Effector memory CD4-positive, alpha-beta T cell (primary cell): ENCODE measurements at places on chromosomes 12 and 14.

DNA sequence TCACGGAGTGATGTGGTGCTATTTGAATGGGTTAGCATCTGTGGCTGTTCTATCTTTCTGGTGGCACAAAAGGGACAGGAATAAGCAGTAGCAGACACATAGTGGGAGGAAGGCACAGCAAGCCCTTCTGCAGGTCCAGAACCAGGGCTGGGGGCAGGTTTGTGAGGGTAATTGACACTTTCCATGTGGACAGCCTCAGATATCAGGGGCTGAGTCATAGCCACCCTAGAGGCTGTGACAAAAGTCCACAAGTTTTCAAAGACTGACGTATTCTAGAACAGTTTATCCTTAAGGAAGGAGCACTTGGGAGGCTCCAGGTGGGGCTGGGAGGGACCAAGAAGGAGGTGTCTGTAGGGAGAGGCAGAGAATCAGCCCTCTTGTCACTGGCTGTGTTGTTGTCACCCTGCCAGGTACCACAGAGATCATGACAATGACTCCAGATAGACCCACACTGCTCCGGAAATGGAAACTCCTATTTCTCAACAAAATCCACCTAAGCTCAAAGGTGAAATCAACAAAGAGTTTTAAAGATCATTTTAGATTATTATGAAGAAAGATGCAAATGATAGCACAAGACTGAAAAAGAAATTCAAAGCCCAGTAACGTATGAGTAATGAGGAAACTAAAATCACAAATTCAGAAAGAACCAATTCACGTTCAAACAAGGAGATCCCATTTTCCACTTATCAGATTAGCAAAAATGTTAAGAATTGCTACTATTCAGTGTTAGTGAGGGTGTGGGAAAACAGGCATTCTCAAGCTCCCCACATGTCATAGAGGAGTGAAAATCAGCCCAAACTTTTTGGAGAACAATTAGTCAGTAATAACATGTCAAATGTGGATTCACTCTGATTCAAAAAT, 48.3 kb downstream of the NFKBIA start:
- DNase-seq, result no peak

GRCh38 chr12:84542289-84542688, 370.3 kb downstream of the SLC6A15 start:
- DNase-seq, result no peak

DNA sequence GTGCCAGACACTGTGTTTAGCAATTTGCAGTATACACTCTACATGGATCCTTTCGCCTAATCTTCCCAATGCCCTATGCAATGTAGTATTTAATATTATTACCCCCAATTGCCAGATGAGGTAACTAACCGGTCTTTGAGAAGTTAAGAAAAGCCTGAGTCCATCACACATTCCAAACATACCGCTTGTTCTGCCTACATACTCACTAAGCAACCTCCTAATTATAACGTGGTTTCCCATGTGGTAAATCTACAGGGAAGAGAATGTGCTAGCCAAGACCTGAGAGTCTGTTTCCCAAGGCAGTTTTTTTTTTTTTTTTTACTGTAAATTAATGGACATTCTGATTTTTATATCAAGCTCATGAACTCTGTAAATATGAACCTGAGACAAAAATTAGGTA, 37.2 kb downstream of the ATP2B1 start:
- DNase-seq, result no peak

DNA sequence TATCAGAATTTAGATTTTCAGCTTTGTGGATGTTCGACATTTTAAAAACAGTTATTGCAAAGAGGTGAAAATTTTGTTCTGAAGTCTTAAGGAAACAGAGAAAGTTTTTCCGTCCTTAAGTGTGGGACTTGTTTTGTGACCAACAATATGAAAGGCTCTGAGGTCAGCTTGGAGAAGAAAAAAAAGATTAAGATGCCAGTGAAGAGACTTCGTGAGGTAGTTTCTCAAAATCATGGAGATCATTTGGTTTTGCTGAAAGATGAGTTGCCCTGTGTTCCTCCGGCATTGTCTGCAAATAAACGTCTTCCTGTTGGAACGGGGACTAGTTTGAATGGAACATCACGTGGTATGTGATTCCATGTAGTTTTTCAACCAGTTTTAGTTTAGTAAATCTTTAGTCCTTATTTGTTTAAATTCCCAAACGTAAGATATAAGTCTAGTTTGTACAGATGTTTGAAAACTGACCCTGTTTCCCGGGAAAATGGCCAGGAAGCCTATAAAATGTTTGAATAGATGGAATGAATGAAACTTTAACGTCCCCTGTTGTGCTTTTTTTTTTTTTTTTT, 682 bp downstream of the KIAA0586 start:
- DNase-seq, result no peak

GRCh38 chr14:32571995-32572866, 243.1 kb downstream of the AKAP6 start:
- no peak for DNase-seq

- DNase-seq, result no peak
Measured at GRCh38 chr14:77076113-77076631, 21.9 kb upstream of the CIPC start.

GRCh38 chr12:16361142-16361783, 13.8 kb downstream of the MGST1 start:
- no peak for DNase-seq

DNA sequence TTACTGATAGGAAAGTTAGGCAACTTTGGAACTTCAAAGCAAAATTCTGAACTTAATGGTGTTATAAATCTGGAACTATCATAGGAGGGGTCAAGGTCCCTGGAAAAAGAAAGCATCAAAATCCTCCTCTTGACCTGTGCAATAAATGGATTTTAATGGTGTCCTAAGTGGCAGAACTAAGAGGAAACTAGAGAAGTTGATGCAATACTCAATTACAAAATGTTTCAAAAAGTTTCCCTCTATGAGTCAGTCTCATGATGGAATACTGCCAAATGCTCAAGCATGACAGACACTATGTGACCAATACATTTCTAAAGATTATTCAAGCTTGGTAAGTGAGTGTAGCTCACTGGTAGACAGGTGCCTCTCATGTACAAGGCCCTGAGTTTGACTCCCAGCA, 47.7 kb upstream of the ERGIC2 start:
- no peak for DNase-seq

DNA sequence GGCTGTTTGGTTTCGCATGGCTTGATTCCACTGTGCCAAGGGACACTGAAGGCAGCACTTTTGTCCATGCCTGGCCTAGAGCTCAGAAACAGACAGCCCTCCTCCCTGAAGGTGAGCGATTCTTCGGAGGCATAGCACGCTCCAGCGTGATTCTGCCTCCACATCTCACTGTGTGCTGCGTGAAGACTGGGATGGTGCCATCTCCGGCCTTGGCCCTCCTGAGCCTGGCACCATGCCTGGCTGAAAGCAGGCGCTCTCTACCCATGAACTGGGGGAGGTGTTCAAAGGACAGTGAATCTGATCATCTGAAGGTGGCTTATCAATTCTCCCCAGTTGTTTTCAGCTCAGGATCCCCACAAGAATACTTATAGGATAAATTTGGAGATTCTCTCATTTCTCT, 187.4 kb downstream of the TTC7B start:
- no peak for DNase-seq

DNA sequence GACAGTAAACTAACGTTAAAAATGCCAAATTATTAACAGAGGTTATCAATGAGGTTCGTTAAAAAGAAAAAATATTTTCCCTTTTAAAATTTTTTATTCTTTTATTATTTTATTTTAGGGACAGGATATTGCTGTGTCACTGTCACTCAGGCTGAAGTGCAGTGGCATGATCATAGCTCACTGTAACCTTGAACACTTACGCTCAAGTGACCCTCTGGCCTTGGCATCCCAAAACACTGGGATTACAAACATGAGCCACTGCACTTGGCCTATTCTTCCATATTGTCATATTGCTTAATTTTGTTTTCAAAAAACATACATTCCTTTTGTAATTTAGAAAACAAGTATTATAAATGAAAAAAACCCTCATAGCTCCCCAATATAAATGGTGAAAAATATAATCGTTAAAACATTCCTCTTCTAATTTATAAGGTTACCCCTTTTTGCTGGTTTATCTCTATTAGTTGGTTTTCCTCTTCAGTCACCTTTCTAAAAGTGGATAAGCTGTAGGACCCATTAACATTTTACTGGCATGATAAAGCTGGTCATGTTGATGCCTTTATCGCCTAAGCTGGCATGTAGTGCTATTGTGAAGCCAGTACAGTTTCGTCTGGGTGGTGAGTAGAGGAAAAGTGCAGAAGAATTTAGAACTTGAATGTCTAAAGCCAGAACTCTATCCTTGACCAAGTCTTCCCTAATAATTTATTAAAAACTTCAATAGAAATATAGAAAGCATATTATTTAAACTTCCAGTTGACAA, 27.6 kb downstream of the PDE3A start:
- no peak for DNase-seq

- DNase-seq, result no peak
Measured at GRCh38 chr14:41298328-41298690, 308.4 kb upstream of the LRFN5 start.

DNA sequence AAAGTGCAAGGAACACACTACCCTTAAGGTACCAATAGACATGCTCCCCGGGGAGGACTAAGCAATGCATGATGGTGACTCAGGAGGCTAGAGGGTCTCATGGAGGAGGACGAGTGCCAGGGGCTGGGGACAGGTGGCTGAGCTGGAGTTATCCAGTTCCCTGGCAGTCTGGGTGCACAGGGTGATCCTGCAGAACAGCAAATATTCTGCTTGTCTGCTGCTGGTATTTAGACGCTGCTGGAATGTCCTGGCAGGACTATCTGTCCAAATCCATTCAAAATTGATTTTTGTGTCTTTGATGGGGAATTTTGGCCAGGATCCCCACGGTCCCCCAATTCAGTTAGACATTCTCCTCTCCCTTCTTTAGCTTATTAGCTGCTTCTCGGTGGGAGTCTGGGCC, 138.7 kb downstream of the C12orf75 start:
- no peak for DNase-seq

DNA sequence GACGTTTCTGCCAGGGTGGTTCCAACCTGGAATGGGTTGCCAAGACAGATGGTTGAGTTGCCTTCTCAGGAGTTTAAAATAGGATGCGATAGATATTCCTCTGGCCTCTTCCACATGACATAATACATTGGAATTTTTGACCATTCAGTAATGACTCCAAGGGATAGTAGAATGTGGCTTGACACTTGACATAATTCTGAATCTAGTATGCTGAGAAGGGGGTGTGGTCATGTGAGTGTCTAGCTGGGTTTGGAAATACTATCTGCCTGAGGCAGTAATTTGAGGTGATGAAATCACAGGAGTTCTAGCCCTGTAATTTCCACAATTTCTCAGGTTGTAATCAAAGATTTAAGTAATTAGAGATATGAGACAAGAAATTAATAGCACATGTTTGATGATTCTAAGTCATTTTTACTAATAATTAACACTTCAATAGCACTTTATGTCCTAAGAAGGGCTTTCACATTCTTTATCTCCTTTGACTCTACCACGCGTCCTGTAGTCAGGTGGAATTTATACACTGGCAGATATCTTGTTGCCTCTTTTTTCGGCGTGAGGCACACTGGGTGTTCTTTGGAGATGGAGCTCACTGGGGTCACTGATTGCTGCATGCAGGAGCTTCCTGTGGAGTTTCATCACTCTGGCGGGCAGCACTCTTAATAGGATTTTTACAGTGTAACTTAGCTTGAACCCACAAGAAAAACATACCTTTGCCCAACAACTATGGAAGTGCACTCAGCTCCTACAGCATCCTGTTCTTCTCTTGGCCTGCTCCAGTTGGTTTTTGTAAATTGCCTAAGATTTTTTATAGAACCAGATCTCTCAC, 3.2 kb upstream of the AMIGO2 start:
- no peak for DNase-seq

GRCh38 chr14:67820428-67820971, 921 bp downstream of the RAD51B start:
- no peak for DNase-seq

- no peak for DNase-seq
Measured at GRCh38 chr14:94685166-94685581, 73.0 kb downstream of the SERPINA3 start.

- no peak for DNase-seq
Measured at GRCh38 chr12:30687265-30687986, 8.2 kb downstream of the IPO8 start.

- no peak for DNase-seq
Measured at GRCh38 chr14:94143239-94143638, 13.8 kb upstream of the IFI27L2 start.

DNA sequence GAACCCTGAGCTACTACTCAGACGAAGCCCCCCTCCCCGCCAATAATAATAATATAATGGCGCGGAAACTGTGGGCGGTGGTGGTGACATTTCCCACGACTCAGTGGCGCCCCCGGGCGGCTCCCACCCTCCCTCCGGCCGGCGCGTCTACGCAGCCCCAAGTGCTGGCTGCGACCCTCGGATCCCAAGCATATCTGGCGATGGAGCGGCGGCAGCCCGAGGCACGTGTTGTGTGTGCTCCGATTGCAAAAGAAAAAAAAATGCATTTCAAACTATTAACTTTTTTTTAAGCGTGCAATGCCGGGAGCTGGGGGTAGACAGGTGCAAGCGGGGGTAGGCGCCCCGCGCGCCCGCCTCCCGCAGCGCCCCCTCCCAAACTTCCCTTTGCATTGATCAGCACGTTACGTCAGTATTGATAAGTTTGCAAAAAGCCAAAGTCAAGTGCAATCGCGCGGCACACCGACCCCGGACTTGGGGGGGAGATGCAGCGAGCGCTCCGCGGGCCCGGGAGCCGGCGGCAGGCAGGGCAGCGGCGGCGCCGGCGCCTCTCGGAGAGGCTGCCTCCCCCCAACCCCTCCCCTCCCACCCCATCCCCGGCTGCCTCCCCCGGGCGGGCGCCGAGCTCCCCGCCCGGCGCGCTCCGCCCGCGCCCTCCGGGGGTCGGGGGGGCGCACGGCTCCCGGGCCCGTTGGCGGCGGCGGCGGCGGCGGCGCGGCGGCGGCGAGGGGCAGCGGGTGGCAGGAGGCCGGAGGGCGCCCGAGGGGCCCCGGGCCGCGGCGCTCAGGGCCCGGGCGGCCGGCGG, 113.1 kb upstream of the MYL2 start:
- DNase-seq, result no peak

- DNase-seq, result no peak
Measured at GRCh38 chr14:90535556-90536090, 138.8 kb downstream of the CALM1 start.

- DNase-seq, result no peak
Measured at GRCh38 chr12:106855221-106855758, 80.8 kb downstream of the RIC8B start.

GRCh38 chr12:45216983-45217485, 1.1 kb downstream of the ANO6 start:
- no peak for DNase-seq

GRCh38 chr12:109916045-109916444, 16.0 kb downstream of the TCHP start:
- no peak for DNase-seq
